ENCODE measurements at places on chromosomes 1 and 21.

GRCh38 chr1:182384387-182384960 lies 7.1 kb downstream of the GLUL start:
- DNase-seq: no peak

DNA sequence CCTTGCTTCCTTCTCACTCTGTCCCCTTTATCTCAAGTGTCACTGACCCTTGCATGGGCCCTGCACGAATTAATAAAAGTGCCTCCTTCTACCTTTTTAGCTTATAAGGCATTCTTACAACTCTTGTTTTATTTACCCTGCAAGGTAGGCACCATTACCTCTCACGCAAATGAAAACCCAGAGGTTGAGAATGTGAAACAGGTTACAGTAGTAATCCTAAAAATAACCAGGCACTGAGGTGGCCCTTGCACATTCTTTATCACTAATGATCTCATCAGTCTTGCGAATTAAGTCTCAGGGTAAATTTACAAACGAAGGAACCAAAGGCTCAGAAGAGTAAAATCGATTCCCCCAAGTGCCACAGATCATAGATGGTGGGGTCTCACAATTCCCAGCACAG lies 3.7 kb downstream of the GLIS1 start:
- no peak for DNase-seq

DNA sequence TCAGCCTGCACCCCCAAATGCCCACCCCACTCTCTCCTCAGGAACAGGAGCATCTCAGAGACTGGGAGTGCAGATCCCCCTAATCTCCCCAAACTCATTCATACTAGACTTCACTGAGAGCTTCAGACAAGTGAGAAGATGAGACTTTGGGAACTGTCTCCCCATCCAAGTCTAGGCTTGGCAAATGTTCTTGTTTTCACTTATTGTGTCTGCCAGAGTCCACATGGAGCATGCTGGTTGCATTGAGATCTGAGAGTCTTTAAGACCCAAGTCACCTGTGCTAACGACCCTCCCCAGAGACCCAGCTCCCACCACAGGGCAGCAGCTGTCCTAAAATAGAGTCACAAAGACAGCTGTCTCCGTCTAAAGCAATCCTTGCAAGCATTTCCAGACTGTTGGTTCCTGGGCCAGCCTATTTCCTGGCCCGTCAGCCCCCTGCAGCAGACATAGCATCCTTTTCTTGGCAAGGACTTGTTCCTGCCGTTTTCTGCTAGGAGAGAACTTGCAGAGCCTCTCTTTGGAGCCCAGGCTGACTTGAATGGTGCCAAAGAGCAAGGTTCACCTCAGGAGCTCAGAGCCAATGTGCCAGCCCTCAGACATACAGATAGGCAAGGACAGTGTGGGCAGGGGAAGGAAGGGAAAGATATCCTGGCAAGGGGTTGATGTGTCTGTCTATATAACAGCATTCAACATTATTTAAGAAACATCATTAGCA lies 1.9 kb upstream of the CNTN2 start:
- DNase-seq: no peak

- no peak for DNase-seq
These were observed 26.8 kb downstream of the ELK4 start for GRCh38 chr1:205604825-205605505.

- DNase-seq: no peak
These were observed 35.5 kb downstream of the TRIM11 start for GRCh38 chr1:228370941-228371740.

GRCh38 chr1:59678493-59679228 lies 136.1 kb upstream of the HOOK1 start:
- DNase-seq: no peak

DNA sequence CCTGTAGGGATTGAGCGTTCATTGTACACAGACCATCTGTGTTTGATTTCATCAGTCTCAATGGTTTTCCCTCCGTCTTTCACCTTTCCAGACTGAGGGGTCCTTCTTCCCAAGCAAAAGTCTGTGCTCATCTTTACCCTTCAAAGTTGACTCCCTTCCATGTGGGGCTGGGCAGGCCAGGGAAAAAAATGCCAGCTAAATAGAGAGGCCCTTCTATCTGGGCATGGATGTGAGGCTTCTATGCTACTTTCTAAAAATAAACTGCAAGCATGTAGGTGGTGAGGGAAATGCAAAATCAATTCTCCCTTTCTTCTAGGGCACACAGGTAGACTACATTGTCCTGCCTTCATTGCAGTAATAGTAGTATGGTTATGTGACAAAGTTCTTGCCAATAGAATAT lies 46.7 kb upstream of the ITPKB start:
- DNase-seq: no peak

- no peak for DNase-seq
These were observed 43.4 kb downstream of the KIF1B start for GRCh38 chr1:10253755-10254154.

DNA sequence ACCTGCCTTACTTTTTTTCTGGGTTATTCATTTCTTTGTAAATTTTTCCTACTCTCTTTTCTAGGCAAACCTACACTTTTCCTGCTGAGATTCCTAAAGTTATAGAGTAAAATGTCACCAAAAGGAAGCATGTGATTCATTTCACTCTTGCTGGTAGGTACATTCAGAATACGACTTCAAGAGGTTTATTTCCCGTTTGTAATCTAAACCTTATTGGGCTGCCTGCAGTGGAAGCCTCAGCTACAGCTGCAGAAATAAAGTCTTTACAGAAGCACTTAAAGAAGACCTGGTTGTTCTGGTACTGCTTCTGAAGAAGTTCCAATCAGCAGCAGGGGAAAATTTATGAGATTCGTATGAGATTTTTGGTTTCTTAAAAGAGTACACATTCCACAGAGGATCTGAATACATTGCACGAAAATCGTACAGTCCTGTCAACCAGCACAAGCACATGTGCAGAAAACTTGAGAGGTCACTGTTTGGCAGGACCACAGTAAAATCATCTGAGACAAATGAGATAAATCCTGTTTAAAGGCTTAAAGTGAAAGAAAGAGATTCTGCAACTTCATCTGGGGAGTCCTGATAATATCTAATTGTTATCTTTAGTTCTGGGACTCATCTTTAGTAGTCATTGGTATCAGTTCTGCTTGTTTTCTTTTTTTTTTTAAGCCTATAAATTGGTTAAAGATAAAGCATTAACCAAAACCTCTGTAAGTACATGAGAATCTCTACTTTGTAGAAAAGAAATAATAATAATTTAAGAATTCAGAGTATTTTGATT lies 109.9 kb upstream of the ADGRL2 start:
- DNase-seq: no peak

GRCh38 chr1:31510853-31511789 lies 65.2 kb upstream of the TINAGL1 start:
- DNase-seq: no peak

GRCh38 chr1:161705537-161705936 lies 1.5 kb upstream of the FCRLA start:
- no peak for DNase-seq

DNA sequence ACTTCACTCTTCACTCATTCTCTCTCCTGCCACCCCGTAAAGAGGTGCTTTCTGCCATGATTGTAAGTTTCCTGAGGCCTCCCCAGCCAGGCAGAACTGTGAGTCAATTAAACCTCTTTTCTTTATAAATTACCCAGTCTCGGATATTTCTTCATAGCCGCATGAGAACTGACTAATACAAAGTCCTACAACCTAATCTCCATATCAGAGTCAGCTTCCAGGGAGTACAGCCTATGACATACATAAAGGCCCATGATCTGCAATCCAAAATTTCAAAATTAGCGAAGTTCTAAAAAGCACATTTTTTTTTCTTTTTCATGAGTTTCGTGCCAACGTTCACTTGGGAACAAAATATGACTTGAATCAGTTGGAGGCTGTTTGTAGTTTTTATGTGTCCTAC lies 256.9 kb upstream of the DUSP10 start:
- DNase-seq: no peak

DNA sequence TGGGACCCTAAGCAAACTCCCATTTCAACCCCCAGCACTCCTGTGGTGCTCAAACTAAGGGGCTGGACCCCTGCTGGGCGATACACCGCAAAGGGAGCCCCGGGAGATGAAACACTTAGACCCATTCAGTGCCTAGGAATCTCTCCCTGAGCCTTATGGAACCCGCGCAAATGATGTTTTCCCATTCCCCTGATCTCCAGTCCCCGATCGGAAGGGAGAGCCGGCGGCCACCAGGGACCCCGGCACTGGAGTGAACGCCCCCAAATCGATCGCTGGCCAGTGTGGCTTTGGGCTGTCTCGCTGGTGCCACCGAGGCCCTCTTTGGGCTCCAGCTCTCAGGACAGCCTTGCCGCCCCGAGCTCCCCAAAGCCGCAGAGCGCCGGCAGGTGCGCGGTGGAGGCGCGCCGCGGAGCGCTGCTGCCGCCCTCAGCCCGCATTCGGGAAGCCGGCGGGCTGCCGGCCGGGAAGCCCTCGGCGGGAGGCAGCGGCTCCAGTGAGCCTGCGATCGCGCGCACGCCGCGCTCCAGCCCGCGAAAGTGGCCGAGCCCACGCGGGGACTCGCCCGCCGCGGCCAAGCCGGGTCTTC lies 1.1 kb downstream of the PLXNA2 start:
- DNase-seq: no peak

DNA sequence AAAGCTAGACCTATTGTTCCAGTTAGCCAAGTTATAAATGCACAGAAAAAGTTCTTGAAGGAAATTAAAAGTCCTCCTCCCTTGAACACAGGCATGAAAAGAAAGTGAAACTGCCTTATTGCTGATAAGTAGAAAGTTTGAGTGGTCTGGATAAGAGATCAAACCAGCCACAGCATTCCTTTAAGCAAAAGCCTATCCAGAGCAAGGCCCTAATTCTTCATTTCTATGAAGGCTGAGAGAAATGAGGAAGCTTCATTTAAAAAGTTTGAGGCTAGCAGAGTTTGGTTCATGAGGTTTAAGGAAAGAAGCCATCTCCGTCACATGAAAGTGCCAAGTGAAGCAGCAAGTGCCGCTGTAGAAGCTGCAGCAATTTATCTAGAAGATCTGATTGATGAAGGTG lies 2.7 kb upstream of the SSX2IP start:
- no peak for DNase-seq

DNA sequence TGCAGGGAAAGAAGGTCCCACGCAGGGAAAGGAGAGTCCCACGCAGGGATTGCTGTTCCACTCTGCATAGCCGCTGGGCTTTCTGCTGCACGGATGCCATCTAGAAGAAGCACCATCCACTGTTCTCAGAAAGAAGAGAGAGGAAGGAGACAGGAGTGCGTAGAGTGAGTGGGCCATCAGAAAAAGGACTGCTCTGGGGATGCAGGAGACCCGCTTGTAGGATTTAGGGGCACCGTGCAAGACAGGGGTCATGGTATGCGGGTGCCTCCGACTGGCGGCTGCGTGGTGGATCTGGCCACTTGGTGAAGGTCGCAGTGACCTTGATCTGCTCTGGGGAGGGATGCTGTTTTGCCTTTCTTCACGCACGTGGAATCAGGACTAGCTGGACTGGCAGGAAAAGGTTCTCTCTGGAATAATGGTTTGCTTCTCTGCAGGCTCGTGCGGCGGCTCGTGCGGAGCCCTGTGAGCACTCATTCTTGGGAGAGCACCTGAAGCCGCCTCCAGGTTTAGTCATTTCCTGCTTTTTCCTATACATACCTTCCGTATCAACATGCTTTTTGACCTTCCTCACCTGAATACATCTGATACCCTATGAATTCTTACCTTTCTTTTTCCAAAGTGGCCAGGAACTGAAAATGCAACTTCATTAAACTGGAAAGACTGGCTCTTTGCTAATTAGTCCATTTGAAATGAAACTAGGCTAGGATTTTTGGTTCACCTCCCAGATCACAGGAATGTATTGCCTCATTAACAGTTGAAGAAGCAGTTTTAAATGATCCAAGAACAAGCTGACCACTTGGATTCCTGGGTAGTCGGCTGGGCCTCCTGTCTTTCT lies 181.6 kb downstream of the KIF26B start:
- no peak for DNase-seq

- no peak for DNase-seq
These were observed 35.6 kb downstream of the LYST start for GRCh38 chr1:235831148-235831547.

- DNase-seq: no peak
These were observed 5.5 kb upstream of the ANKRD35 start for GRCh38 chr1:145891143-145891542.

DNA sequence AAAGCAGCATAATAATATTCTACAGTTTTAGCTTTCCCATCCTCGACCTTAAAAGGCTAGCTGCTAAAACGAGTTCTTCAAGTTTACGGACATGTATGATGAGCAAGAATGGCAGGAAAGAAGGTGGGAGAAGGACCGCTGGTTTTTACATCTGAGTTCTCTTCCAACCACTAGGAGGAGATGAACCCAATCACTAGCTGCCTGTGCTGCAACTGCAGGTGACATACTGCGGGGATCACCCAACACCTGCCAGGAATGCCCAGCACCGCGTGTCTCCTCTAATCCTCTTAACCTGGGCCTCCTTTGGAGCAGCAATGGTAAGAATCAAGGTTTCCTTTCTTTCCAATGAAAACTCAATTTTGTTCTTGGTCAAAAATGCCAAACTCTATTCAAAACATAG lies 23.5 kb downstream of the TOR3A start:
- no peak for DNase-seq

DNA sequence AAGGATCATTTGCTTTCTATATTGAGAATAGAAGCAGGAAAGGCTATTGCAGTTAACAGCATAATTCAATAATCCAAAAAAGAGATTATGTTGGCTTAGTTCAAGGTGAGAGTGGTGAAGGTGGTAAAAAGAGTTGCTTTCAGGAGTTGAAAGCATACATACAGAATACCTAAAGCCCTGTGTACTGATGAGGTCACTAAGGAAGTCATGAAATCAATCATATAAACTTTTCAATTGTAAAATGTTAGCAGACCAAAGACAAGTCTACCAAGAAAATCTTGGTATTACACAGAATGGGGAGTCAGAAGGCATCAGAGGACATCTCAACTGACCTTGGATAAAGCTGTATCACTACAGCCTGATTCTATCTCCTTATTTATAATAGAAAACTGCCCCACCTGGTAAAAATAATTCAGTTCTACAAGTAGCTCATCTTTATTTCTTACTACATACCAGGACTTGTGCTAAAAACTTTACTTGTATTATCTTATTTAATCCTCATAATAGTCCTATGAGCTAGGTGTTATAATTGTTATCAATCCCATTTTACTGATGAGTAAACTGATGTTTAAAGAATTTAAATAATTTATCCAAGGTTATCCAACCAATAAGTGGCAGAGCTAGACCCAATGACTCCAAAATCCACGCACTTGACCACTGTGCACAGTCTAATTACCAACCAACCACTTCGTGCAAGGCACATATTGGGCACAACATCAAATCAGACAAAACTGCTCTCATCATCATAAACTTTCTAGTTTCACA lies 40.9 kb downstream of the TUT4 start:
- DNase-seq: no peak

DNA sequence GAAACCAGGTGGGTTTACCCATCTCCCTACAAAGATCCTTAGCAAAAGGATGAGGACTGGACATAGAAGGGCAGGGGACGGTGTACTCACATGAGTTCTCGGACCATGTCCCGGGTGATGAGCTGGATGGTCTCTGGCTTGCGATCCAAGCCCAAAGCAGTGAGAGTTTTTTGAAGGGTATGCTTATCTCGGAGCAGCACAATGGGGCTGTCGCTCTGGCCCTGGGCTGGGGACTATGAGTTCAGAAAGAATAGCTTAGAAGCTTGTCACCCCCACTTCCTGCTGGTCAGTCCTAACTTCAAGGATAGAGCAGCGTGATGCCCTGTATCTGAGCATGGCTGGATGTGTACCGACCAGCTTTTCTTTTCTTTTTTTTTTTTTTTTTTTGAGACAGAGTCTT lies 9.6 kb downstream of the CFAP45 start:
- DNase-seq: no peak

GRCh38 chr1:245776694-245777332 lies 622.0 kb downstream of the KIF26B start:
- DNase-seq: no peak

- DNase-seq: no peak
These were observed 201.6 kb downstream of the SDCCAG8 start for GRCh38 chr1:243457363-243457982.
